ENCODE measurements at places on chromosomes 6 and 20. TPM values are rescaled to one million over a fixed set of nuclear protein-coding genes. Genes with fewer than 3 reads are reported as not detected.

The SMLR1 gene
- not detected for total RNA-seq

The UNC5CL gene
- total RNA-seq: 2.2 TPM

The FGD2 gene
- total RNA-seq: 0.10 TPM

The ADGB gene
- not detected for total RNA-seq

The TINAG gene
- not detected for total RNA-seq

The TBC1D7 gene
- total RNA-seq: 13.7 TPM

The GGT7 gene
- total RNA-seq: 9.4 TPM

The ZNF76 gene
- total RNA-seq: 47.5 TPM

The RBM24 gene
- 3.3 TPM for total RNA-seq

The MRAP2 gene
- total RNA-seq: 1.4 TPM

The GLP1R gene
- not detected for total RNA-seq

The LAMA2 gene
- total RNA-seq: 8.2 TPM

The PDYN gene
- not detected for total RNA-seq

The GTF3C6 gene
- total RNA-seq: 32.0 TPM

The TM9SF4 gene
- total RNA-seq: 51.2 TPM

The OR2J2 gene
- total RNA-seq: not detected

The EEF1A2 gene
- total RNA-seq: 454 TPM

The DNMT3B gene
- 22.2 TPM for total RNA-seq

The SEMG1 gene
- total RNA-seq: not detected

The IL17F gene
- not detected for total RNA-seq

The RAMACL gene
- 0.15 TPM for total RNA-seq

The ENPP1 gene
- total RNA-seq: 6.5 TPM

The SSTR4 gene
- total RNA-seq: not detected

The DCBLD1 gene
- 19.5 TPM for total RNA-seq

The EYA2 gene
- not detected for total RNA-seq

The MUC22 gene
- total RNA-seq: not detected

The TP53TG5 gene
- 0.76 TPM for total RNA-seq

The CAP2 gene
- 3.8 TPM for total RNA-seq

The TMEM151B gene
- total RNA-seq: not detected

The MCHR2 gene
- not detected for total RNA-seq

The CDH26 gene
- total RNA-seq: 0.34 TPM

The EDN1 gene
- total RNA-seq: 0.22 TPM

The TRIM31 gene
- not detected for total RNA-seq

The SLC26A8 gene
- not detected for total RNA-seq

The CLVS2 gene
- not detected for total RNA-seq

The PRL gene
- not detected for total RNA-seq

The NOX3 gene
- not detected for total RNA-seq

The CNBD2 gene
- total RNA-seq: 3.1 TPM

The ELOVL4 gene
- not detected for total RNA-seq

The LHFPL5 gene
- 0.71 TPM for total RNA-seq

The ERGIC3 gene
- 229 TPM for total RNA-seq

The NR2E1 gene
- not detected for total RNA-seq

The POM121L2 gene
- not detected for total RNA-seq

The GNAS-AS1 gene
- total RNA-seq: not detected
